ENCODE measurements at places on chromosomes 6 and 20. TPM values are rescaled to one million over a fixed set of nuclear protein-coding genes. Genes with fewer than 3 reads are reported as not detected.
A peak's percentile ranks its signal among the peaks of the same experiment; 100 is the strongest.

The C20orf202 gene
- 0.55 TPM for total RNA-seq

The GFRA4 gene
- not detected for total RNA-seq

- H3K27me3 ChIP-seq, result no peaks in the 10 kb centered on the region
- no peak for DNase-seq
- peaks cover 42% of the 10 kb centered on the region for H3K36me3 ChIP-seq
- no peak overlapping the region for H3K4me3 ChIP-seq
- no peaks in the 10 kb centered on the region for H3K4me1 ChIP-seq
Observed at GRCh38 chr20:34753706-34754461, 49.7 kb downstream of the TP53INP2 start.

DNA sequence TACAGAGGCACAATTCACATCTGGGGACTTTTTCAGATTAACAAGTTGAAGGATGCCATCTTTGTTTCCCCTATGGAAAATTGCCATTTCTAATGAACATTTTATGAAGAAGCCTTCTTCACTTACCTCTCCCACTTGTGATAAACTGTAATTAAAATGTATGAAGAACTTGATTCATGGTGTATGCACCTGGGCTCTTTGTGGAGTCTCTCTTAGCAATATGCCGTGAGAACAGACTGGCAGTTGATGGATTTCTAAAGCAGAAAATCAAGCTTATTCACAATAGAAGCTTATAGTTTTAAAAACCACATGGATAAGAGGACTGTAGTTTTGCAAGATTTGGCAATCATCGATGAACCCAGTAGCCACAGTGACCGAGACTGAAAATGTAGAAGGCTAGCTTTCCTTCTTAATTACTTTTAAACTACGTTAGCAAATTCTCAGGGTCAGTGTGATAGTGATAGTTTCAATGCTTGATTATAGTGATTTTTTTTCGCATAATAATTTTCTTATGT is 270.6 kb downstream of the PRL start:
- DNase-seq, result no peak
- H3K4me1 ChIP-seq, result peaks cover 8% of the 10 kb centered on the region
- no peaks in the 10 kb centered on the region for H3K27me3 ChIP-seq
- peak overlapping the region; percentile 49 for H3K27ac ChIP-seq
- no peaks in the 10 kb centered on the region for H3K36me3 ChIP-seq

GRCh38 chr20:31833130-31833930 is 12.1 kb downstream of the FOXS1 start:
- no peaks in the 10 kb centered on the region for H3K27me3 ChIP-seq
- no peaks in the 10 kb centered on the region for H3K36me3 ChIP-seq

- H3K36me3 ChIP-seq, result peaks cover 21% of the 10 kb centered on the region
- no peaks in the 10 kb centered on the region for H3K4me1 ChIP-seq
- H3K27ac ChIP-seq, result no peak overlapping the region
- no peaks in the 10 kb centered on the region for H3K27me3 ChIP-seq
- DNase-seq, result no peak
- no peak overlapping the region for H3K4me3 ChIP-seq
Observed at GRCh38 chr6:18237167-18237566, 27.2 kb downstream of the DEK start.

The CGA gene
- not detected for total RNA-seq

DNA sequence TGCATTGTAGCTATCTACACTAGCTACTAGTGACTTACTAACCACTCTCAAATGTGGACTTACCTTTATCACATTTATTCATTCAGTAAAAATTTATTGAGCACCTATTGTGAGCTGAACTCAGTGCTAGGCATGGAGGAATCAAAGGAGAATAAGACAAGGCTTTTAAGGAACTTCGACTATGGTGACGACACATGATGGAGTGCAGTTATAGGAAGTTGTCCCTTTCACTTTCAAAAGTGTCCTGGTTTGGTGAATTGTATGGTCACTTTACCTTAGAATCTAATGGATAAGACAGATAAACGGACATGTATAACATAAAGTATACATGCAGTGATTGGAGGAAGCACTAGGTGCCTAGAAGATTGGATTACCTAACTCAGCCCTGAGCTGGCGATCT is 4.3 kb downstream of the AKAP7 start:
- no peak overlapping the region for H3K4me3 ChIP-seq
- no peak overlapping the region for H3K27ac ChIP-seq
- H3K4me1 ChIP-seq, result peaks cover 5% of the 10 kb centered on the region
- no peak for DNase-seq
- no peaks in the 10 kb centered on the region for H3K36me3 ChIP-seq
- no peaks in the 10 kb centered on the region for H3K27me3 ChIP-seq

The IL17A gene
- total RNA-seq, result not detected

GRCh38 chr6:20319520-20320357 is 81.9 kb upstream of the E2F3 start:
- H3K4me3 ChIP-seq, result no peak overlapping the region
- no peaks in the 10 kb centered on the region for H3K27me3 ChIP-seq
- no peaks in the 10 kb centered on the region for H3K4me1 ChIP-seq
- H3K27ac ChIP-seq, result peak overlapping the region; percentile 47
- H3K36me3 ChIP-seq, result no peaks in the 10 kb centered on the region
- DNase-seq, result peak; percentile 63

The EFCAB8 gene
- total RNA-seq, result not detected

The SMOC2 gene
- 10.2 TPM for total RNA-seq

The NMBR gene
- total RNA-seq, result not detected

DNA sequence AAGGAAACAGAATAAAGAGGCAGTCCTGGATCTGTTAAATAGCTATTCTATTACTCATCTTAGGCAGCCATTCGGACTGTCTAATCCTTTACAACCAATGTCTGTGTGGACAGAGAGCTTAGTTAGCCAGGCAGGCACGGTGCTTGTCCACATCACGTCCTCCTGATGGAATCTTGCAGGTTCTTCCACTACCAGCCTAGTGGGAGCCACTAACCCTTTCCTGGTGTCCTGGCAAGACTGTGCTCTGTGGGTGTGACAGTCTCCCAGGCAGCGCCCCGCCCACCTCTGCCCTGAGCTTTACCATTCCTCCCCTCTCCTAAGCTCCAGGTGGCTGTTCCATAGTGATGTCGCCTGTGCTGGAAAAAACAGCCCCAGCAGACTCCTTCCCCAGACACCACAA is 78.3 kb upstream of the CLDN20 start:
- H3K4me3 ChIP-seq, result no peak overlapping the region
- no peaks in the 10 kb centered on the region for H3K36me3 ChIP-seq
- H3K27me3 ChIP-seq, result no peaks in the 10 kb centered on the region
- DNase-seq, result peak; percentile 52
- H3K4me1 ChIP-seq, result peaks cover 23% of the 10 kb centered on the region

DNA sequence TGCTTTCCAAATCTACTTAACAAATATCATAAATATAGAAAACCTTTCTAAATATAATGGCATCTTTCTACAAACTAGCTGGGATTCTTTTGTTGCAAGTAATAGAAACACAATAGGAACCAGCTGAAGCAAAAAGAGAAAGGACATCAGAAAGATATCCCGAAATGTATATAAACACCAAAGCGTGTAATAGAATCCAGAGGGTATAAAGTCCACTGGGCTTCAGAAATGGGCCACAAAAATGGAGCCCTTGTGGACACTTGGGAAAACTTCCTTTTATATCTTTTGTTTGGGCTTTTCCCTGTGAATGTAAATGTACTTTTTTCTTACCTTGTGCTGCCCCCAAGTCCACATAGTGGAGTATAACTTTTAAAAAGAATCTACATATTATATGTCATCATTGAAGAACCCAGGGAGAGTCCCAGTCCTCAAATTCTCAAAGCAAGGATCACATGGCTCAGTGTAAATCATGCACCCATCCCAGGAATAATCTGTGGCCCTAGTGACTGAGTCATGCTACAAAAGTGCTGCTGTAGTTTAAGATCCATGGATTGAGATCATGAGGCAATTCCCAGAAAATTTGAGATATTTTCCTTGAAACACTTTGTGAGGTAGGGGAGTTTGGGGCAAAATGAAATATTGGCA is 457.0 kb downstream of the EPM2A start:
- no peak overlapping the region for H3K4me3 ChIP-seq
- H3K36me3 ChIP-seq, result no peaks in the 10 kb centered on the region
- DNase-seq, result no peak
- H3K27ac ChIP-seq, result no peak overlapping the region
- H3K27me3 ChIP-seq, result no peaks in the 10 kb centered on the region

Measured in transverse colon (tissue), 4 donors.